Progenitor cell of endocrine pancreas (in vitro differentiated cells): ENCODE measurements at places on chromosomes 3 and 15.

GRCh38 chr3:132549890-132550578, 47.0 kb upstream of the ACKR4 start:
- no peaks in the 10 kb centered on the region for H3K27me3 ChIP-seq
- peaks cover 5% of the 10 kb centered on the region for H3K4me1 ChIP-seq
- no peak overlapping the region for H3K4me3 ChIP-seq
- H3K36me3 ChIP-seq: no peaks in the 10 kb centered on the region
- DNase-seq: no peak
- H3K27ac ChIP-seq: no peak overlapping the region

- H3K27me3 ChIP-seq: peaks cover 47% of the 10 kb centered on the region
- H3K36me3 ChIP-seq: no peaks in the 10 kb centered on the region
- no peaks in the 10 kb centered on the region for H3K4me1 ChIP-seq
- no peak overlapping the region for H3K27ac ChIP-seq
- no peak overlapping the region for H3K4me3 ChIP-seq
These were observed 11.7 kb downstream of the RASGRF1 start for GRCh38 chr15:79078763-79079410.

GRCh38 chr3:58052373-58053273, 44.4 kb downstream of the FLNB start:
- H3K27me3 ChIP-seq: no peaks in the 10 kb centered on the region
- peaks cover 9% of the 10 kb centered on the region for H3K36me3 ChIP-seq
- H3K4me1 ChIP-seq: peaks cover 45% of the 10 kb centered on the region
- DNase-seq: no peak
- H3K27ac ChIP-seq: peak overlapping the region; percentile 76

DNA sequence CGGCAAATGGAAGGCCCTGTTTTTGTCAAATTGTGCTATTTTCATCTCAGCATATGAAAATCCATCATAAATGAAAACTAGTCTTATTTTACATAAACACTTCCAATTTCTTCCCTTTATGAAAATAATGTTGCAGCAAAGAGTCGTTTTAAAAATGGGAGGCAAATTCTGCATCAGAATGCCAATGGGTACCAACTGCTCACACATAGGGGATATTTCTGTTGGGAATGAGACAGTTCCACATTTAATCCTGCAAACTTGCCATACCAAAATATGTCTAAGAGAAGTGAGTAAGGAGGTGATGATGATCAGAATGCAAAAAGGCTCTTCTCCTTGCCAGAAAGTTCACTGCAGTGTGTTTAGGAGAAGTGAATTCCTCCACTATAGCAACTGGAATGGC, 391.7 kb downstream of the CACNA2D3 start:
- H3K27ac ChIP-seq: no peak overlapping the region
- peaks cover 19% of the 10 kb centered on the region for H3K27me3 ChIP-seq

- no peak for DNase-seq
- no peak overlapping the region for H3K27ac ChIP-seq
- no peaks in the 10 kb centered on the region for H3K4me1 ChIP-seq
- H3K27me3 ChIP-seq: no peaks in the 10 kb centered on the region
These were observed 46.5 kb upstream of the LIMD1 start for GRCh38 chr3:45547764-45548680.

DNA sequence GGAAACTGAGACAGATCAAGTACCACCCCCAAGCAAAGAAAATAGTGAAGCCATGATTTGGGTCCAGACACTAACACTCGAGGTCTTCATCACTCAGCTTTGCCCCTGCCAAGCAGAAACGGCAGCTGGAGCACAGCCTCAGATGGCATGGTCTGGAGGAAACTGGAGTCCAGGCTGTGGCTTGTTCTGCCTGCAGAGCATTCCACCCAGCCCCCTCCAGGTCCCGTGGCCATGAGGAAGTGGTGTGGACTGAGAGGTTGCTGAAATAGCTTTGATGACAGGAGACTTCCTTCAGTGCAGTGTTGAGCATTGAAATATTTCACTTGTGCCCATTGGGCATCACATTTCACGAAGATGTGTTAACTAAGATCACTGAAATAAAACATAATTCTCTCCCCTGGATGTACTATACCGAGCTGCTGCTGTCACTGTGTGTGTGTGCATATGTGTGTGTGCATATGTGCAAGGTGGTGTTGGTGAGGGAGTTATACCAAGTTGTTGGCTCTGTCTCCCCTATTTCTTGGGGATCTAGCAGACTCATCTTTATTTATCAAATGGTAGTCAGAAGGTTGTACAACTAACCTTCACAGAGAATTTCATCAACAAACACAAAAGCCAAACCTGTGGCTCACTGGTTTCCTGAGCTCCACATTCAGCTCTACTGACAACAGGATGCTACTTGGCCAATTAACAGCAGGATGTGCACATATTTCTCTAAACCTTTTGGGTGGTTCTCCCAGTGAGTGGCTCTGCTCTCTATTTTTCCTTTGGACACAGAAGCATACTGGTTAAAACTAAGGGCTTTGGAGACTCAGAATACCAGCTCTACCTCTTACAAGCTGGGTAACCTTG, 660.1 kb upstream of the CFAP20DC start:
- H3K36me3 ChIP-seq: peaks cover 1% of the 10 kb centered on the region
- no peak for DNase-seq
- no peaks in the 10 kb centered on the region for H3K4me1 ChIP-seq
- H3K27ac ChIP-seq: no peak overlapping the region
- no peaks in the 10 kb centered on the region for H3K27me3 ChIP-seq

DNA sequence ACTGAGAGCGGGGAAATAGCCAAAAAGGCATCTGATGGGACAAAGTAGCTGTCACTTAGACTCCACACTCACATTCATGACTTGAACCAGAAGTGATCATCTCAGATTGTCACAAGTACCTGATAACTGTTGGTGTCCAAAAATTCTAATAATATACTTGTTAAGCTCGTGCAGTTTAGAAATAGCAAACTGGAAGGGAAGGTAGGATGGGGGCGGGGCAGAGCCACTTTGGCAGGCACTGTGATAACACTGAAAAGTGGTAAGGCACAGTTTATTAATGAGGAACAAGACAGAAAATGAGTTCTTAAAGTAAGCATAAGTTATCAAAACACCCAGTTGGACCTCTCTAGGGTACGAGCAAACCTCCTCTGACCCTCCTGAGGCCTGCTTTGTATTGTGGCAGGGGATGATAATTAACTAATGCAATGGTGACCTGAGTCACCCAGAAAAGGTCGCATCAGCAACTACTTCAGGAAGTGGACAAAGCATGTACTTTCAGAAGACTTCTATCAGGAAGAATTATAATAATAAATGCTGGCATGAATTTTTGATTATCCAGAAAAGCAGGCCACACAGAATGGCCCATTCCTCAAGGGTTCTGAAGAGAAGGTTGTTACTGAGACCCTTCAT, 54.4 kb downstream of the ADCY5 start:
- peaks cover 29% of the 10 kb centered on the region for H3K4me1 ChIP-seq
- H3K4me3 ChIP-seq: no peak overlapping the region
- no peaks in the 10 kb centered on the region for H3K36me3 ChIP-seq

- H3K36me3 ChIP-seq: no peaks in the 10 kb centered on the region
- no peak for DNase-seq
- no peak overlapping the region for H3K4me3 ChIP-seq
- H3K27me3 ChIP-seq: no peaks in the 10 kb centered on the region
- H3K4me1 ChIP-seq: no peaks in the 10 kb centered on the region
These were observed 19.1 kb upstream of the RPL22L1 start for GRCh38 chr3:170889132-170889531.

DNA sequence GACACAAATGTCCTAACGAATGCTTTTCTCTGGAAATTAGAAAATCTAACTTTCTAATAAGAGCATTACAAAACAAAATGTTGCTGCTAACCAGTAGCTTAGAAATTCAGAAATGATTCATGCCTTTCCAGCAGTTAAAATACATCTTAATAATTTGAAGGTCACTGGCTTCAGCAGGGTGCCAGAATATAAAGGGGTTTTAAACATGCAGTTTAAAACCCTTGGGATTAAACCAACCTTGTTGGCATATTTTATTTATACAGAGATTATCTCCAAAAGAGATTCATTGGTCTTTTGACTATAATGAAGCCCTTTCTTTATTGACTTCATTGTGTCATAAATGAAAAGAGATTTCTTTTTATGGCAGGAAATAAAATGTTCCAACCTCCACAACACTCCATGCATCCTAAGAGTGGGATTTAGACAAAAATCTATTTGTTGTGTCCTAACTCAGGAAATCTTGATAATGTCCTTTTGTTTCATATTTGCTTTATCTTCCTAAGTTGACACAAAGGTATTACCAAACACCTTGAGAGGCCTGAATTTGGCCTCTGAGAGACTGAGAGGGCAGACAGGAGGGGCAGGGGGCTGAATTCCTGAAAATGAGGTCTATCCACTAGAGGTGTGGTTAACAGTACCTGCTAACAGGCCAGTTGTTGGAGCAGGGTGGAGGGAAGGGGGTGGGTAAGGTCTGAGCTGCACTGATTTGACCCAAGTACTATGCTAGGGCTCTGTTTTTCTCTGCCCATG, 124.4 kb downstream of the FEZF2 start:
- H3K36me3 ChIP-seq: no peaks in the 10 kb centered on the region
- peaks cover 8% of the 10 kb centered on the region for H3K4me1 ChIP-seq
- no peak for DNase-seq
- no peaks in the 10 kb centered on the region for H3K27me3 ChIP-seq
- H3K27ac ChIP-seq: no peak overlapping the region

- no peaks in the 10 kb centered on the region for H3K4me1 ChIP-seq
- peaks cover 7% of the 10 kb centered on the region for H3K27me3 ChIP-seq
- no peaks in the 10 kb centered on the region for H3K36me3 ChIP-seq
- no peak overlapping the region for H3K27ac ChIP-seq
- H3K4me3 ChIP-seq: no peak overlapping the region
- DNase-seq: no peak
These were observed 182.0 kb upstream of the RGMA start for GRCh38 chr15:93270937-93271467.
